ENCODE measurements at places on chromosomes 3 and 15.

- no peak for ATAC-seq
Measured at GRCh38 chr15:92061511-92062195, 208.1 kb downstream of the SLCO3A1 start.

DNA sequence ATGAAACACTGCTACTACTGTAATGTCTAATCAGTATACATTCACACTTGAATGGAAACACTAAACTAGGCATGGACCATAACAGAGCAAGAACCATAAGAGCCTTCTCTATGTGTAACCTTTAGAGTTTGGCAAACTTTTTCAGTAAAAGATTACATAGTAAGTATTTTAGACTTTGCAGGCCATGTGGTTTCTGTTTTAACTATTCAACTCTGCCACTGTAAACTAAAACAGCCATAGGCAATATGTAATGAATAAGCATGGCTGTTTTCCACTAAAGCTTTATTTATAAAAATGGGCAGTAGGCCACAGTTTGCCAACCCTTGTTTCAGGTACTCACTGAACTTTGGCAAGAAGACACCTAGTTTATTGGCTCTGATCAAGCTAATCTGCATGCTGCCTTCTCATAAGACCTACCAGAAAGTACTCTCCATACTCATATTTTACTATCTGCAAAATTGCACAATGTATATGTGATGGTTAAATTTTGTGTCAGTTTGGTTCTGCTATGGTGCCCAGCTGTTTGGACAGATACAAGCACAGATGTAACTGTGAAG, 46.0 kb downstream of the UACA start:
- no peak for ATAC-seq

DNA sequence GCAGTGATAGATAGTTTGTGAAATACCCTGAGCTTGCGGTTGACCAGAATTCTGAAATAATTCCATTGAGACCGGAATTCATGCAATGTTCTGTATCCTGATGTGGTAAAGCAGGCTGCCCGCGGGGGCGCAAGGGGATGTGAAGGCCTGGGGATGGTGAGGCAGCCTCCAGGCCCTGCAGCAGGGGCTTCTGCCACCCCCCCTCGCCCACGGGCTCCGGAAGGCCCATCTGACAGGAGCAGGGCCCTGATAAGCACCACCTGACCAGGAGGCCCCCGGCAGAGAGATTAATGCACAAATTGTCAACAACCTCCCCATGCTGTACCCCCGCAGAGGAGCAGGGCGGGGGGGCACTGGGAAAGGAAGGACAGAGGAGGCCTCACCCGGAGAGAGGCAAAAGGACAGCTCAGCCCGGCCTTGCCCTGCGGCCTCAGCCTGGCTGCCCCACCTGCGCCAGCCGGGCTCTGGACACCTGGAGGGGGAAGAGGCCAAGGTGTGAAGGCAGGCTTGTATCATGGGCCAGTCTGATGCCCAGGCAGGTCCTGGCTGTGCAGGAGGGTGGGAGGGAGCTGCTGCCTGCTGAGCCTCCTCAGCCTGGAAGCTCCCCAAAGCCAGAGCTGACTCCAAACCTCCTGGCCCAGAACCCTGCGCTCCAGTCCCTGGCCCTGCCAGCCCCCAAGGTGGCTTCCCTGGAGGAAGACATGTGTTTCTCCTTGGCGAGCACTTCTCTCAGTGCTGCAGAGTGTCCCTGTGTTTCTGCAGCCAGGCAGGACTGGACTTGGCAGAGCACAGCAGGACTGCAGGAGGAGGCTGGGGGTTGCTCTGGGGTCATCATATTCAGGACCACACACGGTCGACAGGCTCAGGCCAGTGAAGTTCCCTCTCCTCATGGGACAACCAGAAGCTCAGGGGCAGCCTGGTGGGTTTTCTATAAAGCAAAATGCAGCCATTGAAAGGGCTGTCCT, 46.5 kb downstream of the RPN1 start:
- no peak for ATAC-seq

DNA sequence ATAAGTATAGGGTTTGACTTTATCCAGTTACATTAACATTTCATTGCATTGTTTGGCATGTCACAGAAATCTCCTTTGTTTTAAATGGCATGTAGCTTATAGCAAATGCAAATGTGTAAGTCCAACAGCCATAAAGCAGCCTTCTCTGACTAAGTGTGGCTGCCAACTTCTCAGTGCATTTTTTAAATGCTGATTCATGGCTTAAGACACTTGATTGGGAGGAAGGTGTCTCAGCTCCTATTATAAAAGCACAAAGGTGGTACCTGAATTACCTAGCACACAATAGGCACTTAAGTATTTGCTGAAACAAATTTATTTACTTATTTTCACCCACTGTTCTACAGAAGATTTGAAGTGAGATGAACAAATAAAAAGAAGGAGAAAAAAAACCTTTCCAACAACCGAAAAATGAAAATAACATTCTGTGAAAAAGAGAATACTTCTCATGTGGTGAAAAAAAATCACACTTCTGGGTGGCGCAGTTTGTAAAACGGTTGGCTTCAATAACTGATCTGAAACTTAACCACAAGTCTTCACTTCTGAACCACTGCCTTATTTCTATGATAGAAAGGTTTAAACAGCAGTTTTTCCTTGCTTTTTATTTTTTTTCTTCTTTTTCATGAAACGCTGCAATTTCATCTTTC, 105.5 kb upstream of the ICE2 start:
- ATAC-seq, result peak; percentile 23

DNA sequence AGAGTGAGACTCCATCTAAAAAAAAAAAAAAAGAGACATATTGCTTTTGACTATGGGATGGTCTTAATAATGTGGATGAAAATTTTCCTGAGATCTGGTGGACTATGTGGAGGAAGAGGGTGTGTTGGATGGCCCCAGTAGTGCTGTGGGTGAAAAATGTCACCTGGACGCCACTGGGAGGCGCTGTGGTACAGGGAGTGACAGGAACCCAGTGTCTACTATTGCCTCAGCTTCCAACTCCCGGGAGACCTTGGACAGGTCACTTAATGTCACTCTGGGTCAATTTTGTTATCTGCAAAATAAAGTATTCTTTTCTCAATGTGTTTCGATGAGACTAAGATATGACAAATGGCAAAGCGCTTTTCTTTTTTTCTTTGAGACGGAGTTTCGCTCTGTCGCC, 27.7 kb upstream of the DCP1A start:
- ATAC-seq, result no peak

DNA sequence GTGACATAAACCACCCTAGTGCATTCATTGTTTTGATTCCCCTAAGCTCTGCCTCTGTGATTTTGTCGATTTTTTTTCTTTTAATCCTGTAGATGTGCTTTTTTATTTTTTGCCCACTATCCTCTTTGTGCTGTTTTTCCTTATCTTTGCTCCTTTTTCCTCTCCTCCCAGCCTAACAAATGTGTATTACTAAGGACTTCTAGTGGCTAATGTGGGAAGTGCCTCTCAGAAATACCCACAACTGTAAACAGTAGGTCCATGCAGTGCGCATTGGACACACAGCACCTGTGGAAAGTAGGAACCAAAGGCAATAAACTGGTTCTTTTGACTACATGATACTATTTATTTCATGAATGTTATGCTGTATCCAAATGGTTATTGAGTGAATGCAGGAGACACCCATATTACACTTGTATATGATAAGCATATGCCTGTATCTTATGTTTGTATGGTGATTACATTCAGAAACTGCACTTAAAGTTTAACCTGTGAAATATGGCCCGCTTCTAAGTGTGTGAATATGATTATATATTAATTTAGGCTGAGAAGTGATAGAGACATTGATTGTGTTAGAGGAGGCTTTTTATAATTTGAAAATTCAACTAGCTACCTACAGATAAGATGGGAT, 147.8 kb downstream of the PLCL2 start:
- ATAC-seq, result no peak

GRCh38 chr3:42670670-42671069, 14.7 kb upstream of the KLHL40 start:
- ATAC-seq, result no peak

DNA sequence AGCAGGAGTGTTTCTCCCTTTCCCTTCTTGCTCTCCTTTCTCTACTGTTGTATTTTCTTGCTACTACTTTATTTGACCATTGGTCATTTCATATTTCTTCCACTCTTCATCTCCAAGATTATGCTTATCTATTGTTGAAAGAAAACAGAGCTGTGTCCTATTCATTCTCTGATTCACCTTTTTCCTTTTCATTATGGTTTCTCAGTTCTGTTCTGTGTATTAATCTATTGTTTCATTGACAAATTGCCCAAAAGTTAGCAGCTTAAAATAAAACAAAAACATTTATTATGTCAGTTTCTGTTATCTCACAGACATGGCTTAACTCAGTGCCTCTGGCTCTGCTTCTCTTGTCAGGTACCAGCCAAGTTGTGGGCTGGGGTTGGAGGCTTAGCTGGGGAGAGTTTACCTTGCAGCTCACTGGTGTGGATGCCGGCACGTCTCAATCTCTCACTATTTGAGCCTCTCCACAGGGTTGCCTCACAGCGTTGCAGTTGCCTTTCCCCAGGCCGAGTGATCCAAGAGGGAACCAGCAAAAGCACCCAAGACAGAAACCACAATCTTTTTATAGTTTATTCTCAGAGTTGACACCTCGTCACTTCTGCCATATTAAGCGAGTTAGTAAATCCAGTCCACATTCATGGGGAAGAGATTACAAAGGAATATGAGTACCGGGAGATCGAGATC, 36.9 kb upstream of the FILIP1L start:
- no peak for ATAC-seq

- ATAC-seq, result no peak
Measured at GRCh38 chr3:127823426-127823857, 1.1 kb upstream of the MGLL start.

DNA sequence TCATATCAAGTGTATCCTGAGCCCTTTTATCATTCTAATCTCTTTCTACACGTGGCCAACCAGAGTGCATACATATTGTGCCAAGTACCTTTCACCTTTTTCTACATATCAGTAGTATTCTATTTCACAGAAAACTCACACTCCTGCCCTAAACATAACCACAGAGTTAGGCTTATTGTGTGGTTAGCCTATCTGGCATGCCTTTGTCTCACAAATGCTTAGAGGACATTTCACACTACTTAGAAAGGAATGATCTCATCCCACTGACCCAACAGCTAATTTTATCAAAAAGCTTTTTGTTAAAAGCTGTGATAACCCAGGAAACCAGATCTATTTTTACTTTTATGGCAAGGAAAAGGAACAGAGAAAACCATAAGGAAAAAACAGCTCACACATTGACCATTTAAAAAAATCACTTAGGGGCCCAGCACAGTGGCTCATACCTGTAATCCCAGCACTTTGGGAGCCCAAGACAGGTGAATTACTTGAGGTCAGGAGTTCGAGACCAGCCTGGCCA, 17.8 kb upstream of the MAP4 start:
- ATAC-seq, result no peak

DNA sequence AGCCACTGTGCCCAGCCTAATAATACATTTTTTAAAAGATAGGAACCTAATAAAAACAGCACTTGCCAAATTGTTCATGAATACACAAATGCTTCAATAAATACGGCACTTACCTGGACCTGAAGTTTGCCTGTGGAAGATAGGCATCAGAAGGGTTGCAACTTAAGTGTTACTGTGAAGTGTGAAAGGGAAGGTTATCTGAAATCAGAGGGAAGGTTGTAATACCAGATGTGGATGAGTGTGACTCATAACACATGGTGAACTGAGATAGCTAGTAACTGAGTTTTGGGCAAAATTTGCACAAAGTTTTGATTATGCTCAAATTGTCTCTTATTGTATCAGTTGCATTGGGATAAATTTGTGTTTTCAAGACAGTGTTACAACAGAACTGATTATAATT, 68.0 kb downstream of the ATP11B start:
- ATAC-seq, result no peak

DNA sequence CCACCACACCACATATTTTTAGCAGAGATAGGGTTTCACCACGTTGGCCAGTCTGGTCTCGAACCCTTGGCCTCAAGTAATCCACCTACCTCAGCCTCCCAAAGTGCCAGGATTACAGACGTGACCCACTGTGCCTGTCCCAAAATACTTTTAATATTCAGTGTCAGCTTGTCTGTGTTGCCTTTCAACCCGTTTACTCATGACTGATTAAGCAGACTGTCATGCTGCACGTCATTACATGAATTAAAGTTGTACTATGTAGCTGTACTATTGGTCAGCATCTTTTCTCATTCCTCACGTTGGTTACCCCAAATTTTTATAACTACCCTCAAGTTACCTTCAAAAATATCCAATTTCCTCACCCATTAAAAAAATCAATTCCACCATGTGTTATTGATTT, 48.7 kb upstream of the GADL1 start:
- no peak for ATAC-seq

GRCh38 chr15:82081914-82082762, 36.3 kb upstream of the MEX3B start:
- ATAC-seq, result no peak

DNA sequence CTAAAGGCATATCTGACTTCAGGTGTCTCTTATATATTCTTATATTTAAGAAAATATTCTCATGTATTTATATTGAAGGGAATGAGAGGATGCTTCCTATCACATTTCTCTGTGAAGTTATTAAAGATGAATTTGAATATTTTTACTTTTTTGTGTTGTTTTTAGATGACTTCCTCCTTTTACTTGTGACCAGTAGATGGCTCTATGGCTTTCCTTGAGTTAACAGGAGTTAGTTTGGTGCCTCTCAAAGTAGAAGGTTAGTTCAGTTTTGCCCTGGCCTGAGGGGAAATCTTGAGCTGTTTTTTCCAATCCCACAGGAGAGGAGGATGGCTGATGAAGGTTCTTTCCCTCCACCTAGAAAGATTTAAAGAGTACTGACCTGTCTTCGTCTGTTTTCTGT, 80.7 kb downstream of the SQOR start:
- no peak for ATAC-seq

DNA sequence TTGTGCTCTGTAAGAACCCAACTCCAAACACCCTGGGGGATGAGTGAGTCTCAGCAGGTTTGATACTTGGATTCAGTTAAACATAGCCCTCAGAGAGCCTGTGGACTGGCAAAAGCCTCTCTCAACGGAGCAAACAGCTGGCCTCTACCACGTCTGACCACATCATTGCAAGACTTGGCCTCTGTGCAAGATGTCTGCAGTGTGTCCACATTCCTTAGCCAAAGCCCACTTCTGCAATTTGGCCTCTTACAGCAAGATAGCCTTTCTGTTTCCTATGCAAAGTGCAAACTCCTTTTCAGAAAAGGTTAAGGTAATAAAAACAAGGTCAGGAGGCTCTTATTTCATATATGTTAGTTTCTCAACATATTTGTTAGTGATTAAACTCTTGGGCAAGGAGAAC, 27.9 kb downstream of the FBN1 start:
- no peak for ATAC-seq

- ATAC-seq, result no peak
Measured at GRCh38 chr15:70289191-70289955, 191.7 kb upstream of the TLE3 start.

DNA sequence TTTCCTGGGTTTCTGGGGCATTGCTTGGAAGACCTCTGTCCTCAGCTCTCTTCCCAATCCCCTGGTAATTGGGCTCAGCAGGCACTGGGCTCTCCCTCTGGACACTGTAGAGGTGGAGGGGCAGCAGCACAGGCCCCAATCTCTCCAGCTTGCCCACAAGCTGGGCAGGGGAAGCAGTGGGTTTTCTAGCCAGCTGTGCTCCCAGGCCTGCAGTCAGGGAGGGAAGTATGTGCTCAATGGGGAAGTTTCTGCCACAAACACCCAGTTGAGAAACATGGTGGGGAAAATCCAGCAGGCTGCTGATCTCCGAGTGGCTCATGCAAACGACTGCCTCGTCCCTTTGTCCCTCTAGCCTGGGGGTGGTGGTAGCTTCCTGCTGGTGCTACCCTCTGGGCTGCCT, 12.8 kb upstream of the RFT1 start:
- no peak for ATAC-seq

GRCh38 chr3:100891033-100891432, 102.2 kb downstream of the ABI3BP start:
- no peak for ATAC-seq

- no peak for ATAC-seq
Measured at GRCh38 chr3:189822726-189823125, 191.5 kb downstream of the TP63 start.
